ENCODE measurements at places on chromosomes 13 and 19.

GRCh38 chr13:28743020-28743419 lies 24.2 kb upstream of the SLC46A3 start:
- DNase-seq = no peak

GRCh38 chr13:77548095-77548494 lies 12.6 kb downstream of the SCEL start:
- no peak for DNase-seq

DNA sequence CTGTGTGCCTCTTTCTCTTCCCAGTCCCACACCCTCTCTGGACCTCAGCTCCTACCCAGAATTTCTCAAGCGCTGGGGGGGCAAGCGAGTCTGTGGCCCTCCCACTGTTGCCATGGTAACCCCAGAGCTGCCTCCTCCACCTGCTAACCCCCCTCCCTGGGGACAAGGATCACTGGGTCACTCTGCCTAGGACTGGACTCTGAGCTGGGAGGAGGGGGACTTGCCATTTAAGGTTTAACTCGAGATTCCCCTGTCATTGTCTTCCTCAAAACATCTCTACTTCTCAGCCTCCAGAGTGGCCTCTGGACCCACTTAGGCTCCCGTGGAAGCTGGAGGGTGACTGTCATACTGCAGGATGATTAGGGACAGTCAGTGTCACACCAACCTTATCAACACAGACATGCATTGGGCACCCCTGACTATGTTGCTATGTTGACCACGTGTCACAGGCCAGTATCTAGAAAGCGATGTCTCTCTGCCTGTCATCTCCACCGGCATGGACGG lies 2.2 kb downstream of the PALM3 start:
- no peak for DNase-seq

- DNase-seq = no peak
Measured at GRCh38 chr13:44267980-44268379, 105.6 kb upstream of the SERP2 start.

DNA sequence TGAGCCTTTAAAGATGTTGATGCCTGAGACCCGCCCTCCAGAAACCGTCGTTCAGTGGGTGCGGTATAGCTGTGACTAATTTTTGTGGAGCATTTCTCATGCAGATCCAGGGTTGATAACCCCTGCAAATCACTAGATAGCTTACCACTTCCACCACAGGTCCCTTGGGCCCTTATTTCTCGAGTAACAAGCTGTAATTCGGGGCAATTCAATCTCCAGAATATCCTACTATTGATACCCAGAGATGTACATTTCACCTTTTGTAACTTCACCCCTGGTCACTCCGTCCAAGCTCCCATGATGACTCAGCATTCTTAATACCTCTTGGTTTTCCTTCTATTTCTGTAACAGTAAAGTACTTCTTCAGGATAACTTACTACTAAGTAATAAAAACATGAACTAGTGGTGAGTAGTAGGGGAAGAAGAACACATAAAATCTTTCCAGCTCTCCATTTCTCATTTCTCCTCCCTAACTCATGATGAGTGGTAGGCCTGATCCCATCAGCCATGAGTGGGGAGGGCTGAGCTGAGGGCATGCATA lies 71.9 kb upstream of the UBL3 start:
- no peak for DNase-seq

DNA sequence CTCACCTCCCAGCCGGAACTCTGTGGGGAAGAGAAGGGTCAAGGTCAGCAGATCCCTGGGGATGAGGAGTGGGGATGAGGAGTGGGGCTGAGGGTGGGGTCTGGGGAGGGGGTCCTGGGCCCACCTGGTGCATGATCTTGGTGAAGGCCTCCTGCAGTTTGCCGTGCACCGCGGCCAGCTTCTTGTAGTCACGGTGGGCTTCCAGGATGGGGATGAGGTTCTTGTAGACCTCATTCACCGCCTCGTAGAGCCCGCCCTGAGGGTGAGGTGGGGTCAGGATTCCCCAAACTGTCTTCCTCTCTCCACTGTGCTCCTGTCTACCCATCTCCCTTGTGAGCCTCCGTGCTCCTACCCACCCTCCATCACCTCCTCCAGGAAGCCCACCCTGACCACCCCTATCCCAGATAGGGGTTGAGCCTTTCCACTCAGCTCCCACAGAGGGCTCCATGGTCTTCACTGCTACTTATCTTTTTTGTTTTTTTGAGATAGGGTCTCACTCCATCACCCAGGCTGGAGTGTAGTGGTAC lies 6.8 kb upstream of the KANK2 start:
- DNase-seq = no peak

DNA sequence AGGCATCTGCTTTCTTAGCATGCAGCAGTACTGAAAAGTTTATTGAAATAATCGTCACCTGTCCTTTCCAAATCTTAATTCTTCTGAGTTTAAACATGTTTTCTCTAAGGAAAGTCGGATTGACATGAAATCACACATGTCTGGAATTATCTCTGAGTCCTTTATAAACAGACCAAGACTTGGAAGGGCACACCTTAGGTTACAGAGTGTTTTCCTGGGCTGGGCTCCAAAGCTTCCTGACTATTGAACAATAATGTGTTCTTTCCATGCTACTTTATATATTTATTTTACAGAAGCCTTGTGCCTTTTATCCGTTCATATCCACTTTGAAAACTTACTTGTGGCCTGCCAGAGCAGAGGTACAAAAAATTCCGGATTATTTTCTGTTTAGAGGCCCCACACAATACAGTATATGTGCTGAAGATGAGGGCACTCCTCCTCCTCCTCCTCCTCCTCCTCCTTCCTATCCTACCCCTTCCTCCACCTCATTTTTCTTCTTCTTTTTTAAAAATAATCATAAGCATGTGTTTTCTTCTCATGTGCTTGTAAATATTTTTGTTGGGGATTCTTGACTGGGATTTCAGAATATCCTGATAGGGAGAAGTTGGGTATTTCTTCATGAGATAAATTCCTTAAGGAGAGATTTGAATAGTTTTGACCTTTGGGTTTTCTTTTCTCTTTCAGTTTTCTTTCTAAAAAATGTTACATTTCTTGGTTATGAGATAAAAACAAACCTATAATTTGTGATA lies 52.3 kb downstream of the LRCH1 start:
- DNase-seq = no peak

DNA sequence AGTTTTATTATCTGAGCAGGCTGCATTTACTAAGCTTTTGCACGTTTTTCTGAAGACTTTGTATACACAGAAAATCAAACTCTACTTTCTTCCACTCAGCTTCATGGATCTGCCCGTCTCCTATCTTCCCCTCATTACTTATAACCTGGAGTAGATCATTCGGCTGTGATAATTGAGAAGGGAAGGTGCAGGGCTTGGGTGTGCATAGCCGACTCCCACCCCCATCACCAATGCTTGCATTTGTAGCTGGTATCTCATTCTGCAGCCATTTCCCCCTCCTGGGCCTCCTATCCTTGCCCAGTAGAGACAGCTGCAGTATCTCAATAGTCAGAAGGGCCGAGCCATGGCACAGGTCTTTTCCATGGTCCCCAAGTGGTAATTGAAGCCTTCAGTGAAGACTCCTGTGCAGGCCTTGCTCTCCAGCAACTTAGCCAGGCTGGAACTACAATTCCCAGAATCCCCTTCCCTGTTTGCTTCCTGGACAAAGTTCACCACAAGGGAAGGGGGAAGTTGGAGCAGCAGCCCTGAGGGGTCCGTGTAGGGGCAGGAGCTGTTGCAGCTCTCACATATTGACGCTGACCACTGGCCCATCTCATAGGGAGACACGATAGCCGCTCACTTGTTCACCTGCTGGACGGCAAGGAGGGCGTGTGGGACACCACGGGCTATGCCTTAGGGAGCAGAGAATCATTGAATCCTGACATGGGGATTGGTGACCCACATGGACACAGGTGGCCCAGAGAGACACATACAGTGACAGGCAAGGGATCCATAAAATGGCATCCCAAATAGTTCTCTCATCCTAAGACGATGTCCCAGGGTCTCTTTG lies 2.1 kb upstream of the SIGLEC8 start:
- DNase-seq = no peak

GRCh38 chr13:99335603-99336002 lies 28.4 kb upstream of the GPR183 start:
- DNase-seq = no peak

- no peak for DNase-seq
Measured at GRCh38 chr13:88602786-88603777, 931.9 kb downstream of the SLITRK5 start.

DNA sequence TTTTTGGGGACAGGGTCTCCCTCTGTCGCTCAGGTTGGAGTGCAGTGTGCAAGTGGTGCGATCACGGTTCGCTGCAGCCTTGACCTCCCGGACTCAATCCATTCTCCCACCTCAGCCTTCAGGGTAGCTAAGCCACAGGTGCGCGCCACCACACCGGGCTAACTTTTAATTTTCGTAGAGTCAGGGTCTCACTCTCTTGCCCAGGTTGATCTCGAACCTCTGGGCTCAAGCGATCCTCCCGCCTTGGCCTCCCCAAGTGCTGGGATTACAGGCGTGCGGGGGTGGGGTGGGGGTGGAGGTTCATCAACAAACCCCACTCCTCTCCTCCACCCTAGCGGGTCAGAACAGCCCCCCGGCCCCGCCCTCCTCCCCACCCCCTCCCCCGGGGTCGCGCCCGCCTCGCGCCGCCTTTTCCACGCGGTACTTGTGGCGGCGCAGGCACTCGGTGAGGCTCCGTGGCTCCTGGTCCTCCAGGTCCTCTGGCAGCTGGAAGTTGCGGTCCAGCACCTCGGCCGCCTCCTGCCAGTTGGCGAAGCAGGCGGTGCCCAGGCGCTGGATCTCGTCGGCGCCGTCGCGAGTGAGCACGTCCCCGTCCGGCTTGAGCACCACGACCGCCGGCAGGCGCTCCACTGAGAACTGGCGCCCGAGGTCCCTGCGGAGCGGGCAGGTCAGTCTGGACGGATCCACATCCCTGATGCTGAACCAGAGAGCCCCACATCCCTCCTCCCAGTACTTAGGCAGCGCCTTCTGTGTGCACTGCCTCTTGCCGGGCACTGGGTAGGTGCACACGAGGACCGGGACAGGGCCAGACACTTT lies 5.2 kb downstream of the NXNL1 start:
- no peak for DNase-seq

DNA sequence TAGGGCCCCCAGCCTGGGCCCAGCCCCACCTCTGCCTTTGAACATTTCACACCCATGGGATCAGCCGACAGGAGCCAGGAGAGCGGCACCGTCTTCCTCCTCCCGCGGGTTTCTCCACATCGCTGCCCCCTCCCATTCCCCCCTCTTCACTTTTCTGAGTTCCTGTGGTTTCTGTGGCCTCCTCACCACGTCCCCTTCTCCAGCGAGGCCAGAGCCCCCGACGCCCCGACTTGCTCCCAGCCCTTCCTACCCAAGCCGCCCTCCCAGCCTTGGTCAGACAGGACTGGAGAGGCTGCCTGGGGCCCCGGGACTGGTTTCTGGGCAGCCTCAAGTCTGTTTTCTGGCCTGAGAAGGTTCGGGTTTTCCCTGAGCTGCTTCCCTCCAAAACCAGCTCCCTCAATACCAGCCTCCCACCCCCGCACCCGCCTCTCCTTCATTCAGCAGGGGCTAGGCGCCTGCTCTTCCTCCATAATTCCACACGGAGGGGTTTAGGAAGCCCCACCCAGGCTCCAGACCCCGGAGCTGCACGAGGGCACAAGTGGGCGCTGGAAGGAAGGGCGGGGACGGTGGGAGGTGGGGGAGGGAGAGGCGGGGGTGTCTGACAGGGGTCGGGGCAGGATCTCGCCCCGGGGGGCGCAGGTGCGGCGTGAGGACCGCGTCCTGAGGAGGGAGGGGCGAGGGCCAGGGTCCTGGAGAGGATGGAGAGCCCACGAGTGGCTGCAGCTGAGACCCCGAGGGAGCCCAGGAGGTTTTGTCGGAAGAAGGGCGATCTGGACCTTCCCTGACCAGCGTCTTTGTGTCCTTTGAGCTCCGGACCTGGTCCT lies 4.0 kb upstream of the SIGLEC10 start:
- no peak for DNase-seq

DNA sequence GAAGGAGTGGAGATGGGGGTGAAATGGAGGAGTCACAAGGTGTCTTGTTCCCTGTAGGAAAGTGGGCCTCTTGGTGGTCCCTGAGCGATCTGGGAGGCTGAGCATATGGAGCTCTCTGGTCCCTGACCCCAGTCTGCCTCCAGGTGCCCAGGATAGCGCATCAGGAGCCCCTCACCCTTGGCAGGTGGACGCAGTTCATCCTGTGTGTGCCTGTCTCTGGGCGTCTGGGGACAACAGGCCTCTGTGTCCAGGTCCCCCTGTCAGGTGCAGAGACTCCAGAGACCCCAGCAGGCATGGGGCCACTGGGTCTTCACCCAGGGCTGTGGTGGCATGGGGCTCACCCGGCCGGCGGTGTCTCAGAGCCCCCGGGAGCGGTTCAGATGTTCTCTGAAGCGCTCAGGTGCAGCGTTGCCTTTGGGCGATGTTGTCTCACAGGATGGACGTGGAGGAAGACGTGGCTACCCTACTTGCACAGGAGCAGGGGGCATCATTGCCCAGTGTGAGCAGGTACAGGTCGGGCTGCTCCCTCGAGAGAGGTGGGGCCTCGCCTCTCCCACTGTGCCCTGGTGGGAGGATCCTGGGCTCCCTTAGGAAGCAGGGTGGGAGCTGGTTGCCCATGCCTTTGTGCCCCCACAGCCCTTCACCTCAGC lies 58.1 kb upstream of the TPM4 start:
- DNase-seq = no peak

GRCh38 chr19:48194041-48194843 lies 23.8 kb downstream of the ZSWIM9 start:
- no peak for DNase-seq

- no peak for DNase-seq
Measured at GRCh38 chr19:54461613-54462012, 2.0 kb downstream of the LENG9 start.

GRCh38 chr13:92657565-92657964 lies 569.0 kb upstream of the GPC6 start:
- DNase-seq = no peak

GRCh38 chr19:55675661-55676354 lies 782 bp downstream of the EPN1 start:
- DNase-seq = no peak

DNA sequence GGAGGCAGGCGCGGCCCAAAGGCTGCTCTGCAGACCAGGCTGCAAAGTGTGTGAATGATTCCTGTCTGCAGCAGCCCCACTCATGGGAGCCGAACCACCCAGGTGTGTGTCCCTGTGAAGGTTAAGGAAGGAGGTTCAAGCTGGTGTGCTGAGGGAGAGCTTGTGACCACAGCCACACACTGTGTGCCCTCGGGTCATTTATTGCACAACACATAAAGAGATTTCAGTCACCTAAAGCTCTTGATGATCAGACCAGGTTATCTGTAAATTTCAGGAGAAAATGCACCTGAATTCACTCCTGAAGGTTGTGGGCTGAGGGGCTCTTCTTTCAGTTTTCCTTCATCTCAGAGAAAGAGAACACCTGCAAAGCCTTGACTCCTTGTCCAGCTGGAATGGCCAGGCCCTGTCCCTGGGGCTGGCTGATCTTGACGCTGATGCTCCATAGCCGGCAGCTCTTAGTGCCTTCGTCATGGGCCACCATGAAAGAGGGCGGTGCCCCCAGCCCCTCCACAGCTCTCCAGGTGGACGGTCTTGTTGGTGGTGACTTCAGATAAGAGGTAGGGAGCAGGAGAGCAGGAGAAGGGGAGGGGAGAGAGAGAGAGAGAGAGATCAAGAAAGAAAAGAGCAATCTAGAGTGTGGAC lies 110.8 kb upstream of the C1QTNF9B start:
- DNase-seq = no peak
